Gastrocnemius medialis (tissue), 4 donors: ENCODE measurements at places on chromosomes 1 and 21.

GRCh38 chr1:58816747-58817221 is 32.9 kb upstream of the JUN start:
- H3K27ac ChIP-seq, result peak overlapping the region; percentile 89
- peaks cover 6% of the 10 kb centered on the region for H3K4me1 ChIP-seq
- H3K4me3 ChIP-seq, result peak overlapping the region; percentile 74
- H3K27me3 ChIP-seq, result no peaks in the 10 kb centered on the region

DNA sequence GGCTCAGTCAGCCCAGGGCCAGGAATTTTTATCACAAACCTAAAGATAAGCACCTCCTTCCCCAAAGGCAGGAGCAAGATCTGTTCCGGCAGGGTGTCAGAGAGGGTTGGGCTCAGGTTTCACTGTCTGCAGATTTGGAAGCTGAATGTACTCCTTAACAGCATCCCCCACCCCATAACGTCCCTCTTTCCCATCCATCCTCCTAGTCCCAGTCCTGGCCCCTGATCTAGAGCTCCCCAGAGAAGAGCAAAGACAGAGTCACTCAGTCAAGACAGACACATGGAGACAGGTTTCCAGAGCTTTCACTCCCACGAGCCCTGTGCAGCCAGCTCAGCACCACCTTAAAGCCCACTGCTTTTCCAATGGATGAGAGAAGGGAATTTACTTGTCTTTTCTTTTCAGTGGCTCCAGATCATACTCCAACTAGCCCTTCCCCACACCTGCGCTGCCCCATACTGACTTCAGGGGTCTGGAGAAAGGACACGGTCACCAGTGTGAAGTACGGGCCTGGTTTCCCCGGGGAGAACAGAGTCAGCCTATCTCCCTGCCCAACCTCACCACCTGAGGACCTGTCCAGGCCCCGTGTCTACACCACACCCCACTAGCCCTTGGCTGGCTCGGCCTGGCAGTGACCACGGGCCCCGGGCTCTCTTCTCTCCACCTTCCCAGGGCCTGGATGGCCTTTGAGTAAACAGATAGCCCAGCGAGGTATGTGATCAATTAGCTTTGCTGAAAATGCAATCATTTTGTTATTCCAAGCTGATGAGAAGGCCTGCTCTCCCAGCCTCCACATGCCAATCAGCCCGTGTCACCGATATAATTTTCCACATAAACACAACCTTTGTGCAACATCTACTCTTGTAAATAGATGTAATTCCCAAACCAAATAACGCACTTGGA is 249.1 kb downstream of the FOXD2 start:
- no peak overlapping the region for H3K27ac ChIP-seq
- H3K4me3 ChIP-seq, result no peak overlapping the region
- no peaks in the 10 kb centered on the region for H3K36me3 ChIP-seq
- H3K4me1 ChIP-seq, result no peaks in the 10 kb centered on the region
- no peak for DNase-seq

DNA sequence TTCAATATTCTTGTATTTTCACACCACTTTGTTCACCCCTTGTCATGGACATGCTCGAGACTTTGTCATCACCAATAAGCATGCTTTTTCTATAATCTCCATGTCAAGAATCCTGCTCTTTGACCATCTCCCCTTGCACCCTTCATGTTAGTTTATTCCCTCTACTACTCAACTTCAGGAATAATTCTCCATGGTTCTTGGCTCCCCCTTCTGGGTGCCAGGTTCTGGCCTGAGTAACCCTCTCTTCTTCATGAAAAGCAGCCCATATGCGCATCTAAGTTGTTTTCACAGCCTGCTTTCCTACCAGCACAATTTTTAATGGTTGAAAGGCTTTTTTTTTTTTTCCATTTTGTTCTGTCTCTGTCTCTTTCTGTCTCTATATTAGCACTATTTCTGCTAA is 160.7 kb downstream of the LEPR start:
- no peaks in the 10 kb centered on the region for H3K4me1 ChIP-seq
- H3K36me3 ChIP-seq, result no peaks in the 10 kb centered on the region
- H3K27me3 ChIP-seq, result no peaks in the 10 kb centered on the region
- DNase-seq, result no peak

DNA sequence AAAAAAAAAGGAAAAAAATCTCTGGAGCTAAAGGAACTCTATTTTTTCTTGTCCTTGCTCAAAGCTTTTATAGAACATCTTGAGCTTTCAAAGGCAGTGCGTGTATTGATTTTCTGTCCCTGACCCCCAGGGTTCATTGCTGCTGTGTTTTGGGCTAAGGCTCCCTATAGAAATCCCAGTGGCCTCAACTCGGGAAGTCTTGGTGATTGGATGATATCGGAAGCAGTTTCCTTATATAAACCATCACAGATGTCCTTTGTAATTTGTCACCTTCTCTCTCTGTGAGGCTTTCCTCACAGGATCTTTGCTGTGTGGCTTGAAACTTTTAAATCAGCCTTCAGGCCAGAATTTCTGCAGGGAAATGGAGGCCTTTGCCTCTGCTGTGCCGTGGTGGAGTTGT is 397.7 kb downstream of the RPS6KC1 start:
- H3K27ac ChIP-seq, result no peak overlapping the region
- no peaks in the 10 kb centered on the region for H3K36me3 ChIP-seq
- H3K4me3 ChIP-seq, result no peak overlapping the region
- DNase-seq, result no peak

DNA sequence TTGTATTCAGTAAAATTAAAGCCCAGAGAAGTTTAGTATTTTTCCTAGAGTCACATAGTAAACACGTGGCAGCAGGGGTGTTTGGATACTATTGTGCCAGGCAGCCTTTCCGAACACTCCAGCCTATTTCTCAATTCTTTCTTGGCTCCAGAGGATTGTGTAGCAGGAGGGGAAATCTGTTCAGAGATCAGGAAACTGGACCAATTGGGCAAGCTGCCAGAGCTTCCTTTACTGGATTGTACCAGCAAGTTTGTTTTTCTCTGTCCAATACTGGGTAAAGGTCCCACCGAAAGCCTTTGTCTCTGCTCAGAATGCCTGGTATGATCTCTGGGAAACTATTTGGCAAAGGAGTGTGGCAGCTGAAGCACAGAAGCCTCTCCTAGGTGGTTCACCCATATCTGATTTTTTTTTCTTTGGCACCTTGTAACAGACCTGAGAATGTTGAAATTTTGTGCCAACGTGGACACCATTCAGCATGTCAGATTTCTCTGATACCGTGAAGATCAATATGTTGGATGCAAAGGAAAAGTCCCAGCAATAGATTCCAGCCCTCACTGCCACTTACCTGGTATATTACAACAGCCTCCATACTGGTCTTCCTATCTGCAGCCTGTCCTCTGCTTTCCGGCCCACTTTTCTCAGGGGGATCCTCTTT is 126.2 kb downstream of the FGGY start:
- H3K27ac ChIP-seq, result peak overlapping the region; percentile 90
- H3K4me3 ChIP-seq, result no peak overlapping the region
- peaks cover 64% of the 10 kb centered on the region for H3K4me1 ChIP-seq
- H3K36me3 ChIP-seq, result no peaks in the 10 kb centered on the region
- DNase-seq, result peak; percentile 60

DNA sequence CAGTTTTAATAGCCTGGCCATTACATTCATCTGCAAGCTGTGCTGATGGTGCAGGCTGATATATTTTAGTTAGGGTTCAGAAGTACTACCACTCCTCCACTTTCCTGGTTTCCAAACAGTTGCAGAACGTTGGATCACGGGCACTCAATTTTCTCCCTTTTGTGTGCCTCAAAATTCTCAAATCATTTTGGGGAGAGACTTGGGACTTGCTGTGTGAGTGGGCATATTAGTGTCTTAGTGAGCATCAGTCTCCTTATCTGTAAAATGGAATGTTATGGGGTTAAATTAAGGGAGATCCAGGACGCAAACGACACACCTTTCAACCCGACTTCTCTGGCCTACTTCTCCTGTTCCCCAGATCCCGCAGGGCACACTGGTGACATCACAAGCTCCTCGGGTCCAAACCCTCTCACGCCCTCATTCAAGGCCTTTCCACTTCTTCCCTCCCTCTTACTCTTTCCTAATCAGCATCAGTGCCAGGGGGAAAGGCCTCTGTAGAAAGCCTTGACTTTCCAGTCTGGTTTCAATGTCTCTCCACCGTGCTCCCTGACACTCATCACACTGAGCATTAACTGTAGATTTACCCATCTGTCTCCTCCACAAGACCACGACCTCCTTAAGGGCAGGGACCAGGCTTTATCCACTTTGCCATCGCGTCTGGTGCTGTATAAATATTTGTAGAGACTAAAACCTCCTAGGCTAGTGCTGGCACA is 1.2 kb downstream of the PIGP start:
- DNase-seq, result peak; percentile 76
- H3K27me3 ChIP-seq, result no peaks in the 10 kb centered on the region
- H3K4me1 ChIP-seq, result peaks cover 17% of the 10 kb centered on the region
- H3K4me3 ChIP-seq, result peak overlapping the region; percentile 93
- peaks cover 27% of the 10 kb centered on the region for H3K36me3 ChIP-seq
- peak overlapping the region; percentile 98 for H3K27ac ChIP-seq

DNA sequence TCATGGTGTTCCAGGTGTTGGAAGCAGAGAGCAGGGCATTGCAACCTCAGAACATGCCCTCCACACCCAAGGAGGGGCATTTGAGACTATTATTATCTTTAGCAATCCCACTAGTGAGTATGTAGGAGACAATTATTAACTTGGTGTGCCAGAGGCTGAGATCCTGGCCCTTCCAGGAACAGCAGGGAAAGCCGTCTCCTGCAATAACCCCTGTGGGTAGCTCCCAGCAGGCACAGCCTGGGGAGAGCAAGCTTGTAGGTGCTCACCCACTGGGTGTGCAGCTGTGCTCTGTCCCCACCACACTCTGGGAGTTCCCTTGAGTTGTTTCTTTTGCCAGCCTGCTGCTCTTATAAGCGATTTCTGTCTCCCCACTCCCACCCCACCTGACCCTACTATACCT is 10.3 kb downstream of the CFAP107 start:
- no peaks in the 10 kb centered on the region for H3K36me3 ChIP-seq
- no peak overlapping the region for H3K27ac ChIP-seq
- DNase-seq, result no peak
- no peak overlapping the region for H3K4me3 ChIP-seq
- no peaks in the 10 kb centered on the region for H3K4me1 ChIP-seq

- no peaks in the 10 kb centered on the region for H3K4me1 ChIP-seq
- no peak for DNase-seq
- no peaks in the 10 kb centered on the region for H3K36me3 ChIP-seq
- H3K27ac ChIP-seq, result no peak overlapping the region
Observed at GRCh38 chr1:58434607-58435006, 111.9 kb downstream of the OMA1 start.
